ENCODE measurements at places on chromosomes 3 and 15.
A peak's percentile ranks its signal among the peaks of the same experiment; 100 is the strongest.

DNA sequence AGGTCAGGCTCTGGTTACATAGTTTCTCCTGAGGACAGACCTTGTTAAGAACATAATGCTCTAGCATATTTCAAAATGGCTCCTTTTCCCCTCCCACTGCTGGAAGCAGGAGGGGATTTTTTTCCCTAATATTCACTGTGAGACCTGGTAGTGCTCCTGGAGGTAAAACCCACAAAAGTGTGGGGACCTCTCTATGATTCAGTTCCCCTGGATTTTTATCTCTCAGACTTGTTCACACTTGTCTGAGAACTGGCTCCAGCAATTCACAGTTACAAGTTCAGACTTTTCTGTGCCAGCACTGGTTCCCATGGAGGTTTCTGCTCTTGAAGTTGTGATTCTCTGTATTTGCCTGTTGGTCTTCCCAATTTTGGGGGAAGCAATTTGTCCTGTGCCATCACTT, 36.3 kb upstream of the PCOLCE2 start:
- no peak for DNase-seq

- no peak for DNase-seq
Measured at GRCh38 chr3:56075089-56075488, 393.2 kb downstream of the ERC2 start.

DNA sequence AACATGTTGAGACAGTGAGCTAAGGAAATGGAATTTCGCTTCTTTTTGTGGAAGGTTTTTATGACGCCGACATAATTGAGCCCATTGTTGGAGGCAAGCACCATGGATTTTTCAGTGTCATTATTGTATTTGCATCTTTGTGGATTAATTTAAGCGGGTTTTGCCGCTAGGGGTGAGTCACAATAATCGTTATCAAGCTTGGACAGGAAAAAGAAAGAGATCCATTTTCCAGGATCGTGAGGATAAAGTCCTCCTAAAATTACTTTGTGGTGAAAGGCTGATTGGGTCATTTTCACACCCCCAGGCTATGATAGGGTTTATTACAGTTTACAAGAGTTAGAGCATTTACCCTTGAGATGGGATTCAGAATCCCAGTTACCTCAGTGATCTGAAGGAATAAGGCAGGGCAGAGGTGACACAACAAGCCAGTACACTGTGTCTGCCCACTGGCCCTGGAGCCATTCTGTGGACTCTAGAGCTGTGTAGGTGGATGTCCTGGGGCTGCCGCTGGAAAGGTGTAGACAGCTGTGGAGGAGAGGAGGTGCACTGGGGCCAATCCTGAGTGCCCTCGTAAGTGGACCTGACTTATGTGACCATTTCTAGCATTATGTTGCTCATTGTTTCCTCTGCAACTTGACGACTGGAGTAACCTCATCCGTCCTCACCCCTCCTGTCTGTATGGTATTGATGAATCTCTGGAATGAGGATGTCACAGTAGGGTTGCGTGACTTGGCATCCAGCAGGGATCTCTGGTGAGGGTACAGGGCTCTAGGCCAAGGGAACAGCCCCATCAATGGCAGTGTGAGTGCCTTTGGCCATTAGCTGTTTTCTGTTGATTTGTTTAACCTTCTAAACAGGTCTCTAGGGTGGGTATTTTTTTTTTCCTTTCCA, 370.1 kb downstream of the LRTM1 start:
- no peak for DNase-seq

DNA sequence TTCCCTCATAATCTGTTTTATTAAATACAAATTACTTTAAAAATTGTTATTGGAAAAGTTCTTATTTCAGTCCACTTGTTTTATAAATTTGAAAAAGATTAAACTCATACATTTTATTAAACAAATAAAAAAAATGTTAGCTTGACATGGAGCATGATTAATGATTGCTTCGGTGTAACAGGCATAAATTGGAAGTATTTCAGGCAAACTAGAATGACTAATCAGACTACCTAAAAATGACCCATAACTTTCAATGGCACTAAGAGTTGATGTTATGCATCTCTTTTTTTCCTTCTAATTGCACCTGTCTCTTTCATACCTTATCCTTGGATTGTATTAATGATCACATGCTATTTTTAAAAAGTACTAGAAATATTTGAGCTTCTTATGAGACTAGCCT, 343.3 kb downstream of the ZNF385D start:
- no peak for DNase-seq

- DNase-seq, result no peak
Measured at GRCh38 chr3:179018808-179019207, 52.8 kb downstream of the ZMAT3 start.

- no peak for DNase-seq
Measured at GRCh38 chr15:98815207-98815606, 166.9 kb downstream of the IGF1R start.

DNA sequence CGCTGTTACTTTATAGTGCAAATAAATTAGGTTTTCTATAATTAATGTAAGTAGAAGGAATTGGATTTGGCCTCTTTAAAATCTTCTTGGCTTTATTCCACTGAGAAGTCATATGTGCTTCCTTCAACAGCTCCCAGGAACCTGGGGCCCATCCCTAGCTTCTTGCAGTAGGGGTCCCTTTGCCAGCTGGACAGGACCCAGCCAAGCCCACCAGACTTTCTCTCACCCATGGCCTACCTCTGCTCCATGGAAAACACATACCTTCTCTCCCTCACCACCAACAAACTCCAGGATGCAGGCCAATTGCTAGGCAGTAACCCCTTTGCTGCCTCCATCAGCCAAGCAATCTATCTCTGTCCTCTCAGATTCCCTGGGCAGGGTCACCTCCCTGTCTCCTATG, 84.0 kb downstream of the RSL24D1 start:
- no peak for DNase-seq

DNA sequence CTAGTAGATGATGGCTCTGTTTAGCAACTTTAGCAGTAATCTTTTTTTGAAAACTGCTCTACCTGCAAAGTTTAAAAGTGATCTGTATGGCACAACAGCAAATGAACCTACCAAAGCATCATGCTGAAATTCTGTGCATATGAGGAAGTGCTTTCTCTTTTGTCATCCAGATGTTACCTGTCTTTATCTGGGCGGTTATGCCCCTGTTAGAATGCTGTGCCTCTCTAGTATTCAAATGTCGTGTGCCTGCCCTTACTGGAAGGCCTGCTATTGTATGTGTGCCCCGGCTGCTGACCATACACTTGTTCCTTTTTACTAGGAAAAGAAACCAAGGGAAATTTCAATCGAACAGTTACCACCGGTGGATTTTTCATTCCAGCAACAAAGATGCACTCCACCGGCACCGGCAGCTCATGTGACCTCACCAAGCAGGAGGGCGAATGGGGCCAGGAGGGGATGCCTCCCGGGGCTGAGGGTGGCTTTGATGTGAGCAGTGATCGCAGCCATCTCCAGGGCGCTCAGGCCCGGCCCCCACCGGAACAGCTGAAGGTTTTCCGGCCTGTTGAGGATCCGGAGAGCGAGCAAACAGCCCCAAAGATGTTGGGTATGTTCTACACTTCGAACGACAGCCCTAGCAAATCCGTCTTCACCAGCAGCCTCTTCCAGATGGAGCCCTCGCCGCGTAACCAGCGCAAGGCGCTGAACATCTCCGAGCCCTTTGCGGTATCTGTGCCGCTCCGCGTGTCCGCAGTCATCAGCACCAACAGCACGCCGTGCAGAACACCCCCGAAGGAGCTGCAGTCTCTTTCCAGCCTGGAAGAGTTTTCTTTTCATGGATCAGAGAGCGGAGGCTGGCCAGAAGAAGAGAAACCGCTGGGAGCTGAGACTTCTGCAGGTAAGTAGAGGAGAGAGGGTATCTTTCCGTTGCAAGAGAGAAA, 61.6 kb downstream of the TMEM39A start:
- no peak for DNase-seq

- DNase-seq, result no peak
Measured at GRCh38 chr3:158672215-158673176, at the start of gene LXN. LXN (minus strand) TSS chr3:158672648; CDS start chr3:158672478, 170 bp downstream.

GRCh38 chr3:38590521-38590920, 59.0 kb downstream of the SCN5A start:
- no peak for DNase-seq

- DNase-seq, result no peak
Measured at GRCh38 chr15:80568298-80568697, 126.8 kb upstream of the ABHD17C start.

- no peak for DNase-seq
Measured at GRCh38 chr3:113895964-113896363, 51.8 kb upstream of the ZDHHC23 start.

DNA sequence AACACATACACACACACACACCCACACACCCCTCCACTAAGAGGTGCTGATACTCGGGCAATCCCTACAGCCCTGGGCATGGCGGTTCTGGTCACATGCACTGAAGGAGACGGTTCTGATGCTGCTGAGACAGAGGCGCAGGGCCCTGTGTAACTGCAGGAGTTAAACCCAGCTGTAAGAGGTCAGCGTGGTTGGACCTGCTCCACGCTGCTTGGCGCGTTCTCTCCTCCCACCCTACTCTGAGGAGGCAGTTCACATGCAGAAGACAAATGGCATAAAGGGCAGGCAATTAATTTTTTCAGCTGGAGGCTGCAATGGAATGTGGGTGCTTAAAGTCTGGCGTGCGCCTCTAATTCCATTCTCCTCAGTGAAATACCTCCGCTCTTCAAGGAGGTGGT, 35.2 kb downstream of the GRK7 start:
- no peak for DNase-seq

- peak; percentile 82 for DNase-seq
Measured at GRCh38 chr3:71570546-71570945, 13.0 kb downstream of the FOXP1 start.

DNA sequence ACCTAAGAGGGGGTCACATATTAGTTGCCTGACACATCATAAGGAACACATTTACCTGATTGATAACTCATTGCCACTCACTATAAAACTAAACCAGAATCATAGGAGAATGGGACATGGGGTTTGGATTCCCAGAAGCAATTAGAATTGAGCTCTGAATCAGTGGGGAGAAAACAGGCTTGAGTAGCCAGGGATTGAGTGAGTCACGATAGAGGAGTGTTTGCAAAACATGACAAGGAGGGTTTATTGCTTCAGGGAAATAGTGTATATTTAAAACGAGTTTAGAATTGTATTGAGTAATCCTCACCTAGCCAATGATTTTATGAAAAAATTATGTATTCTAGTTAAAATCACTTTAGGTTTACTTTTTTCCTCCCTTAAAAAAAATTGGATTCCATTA, 101.1 kb upstream of the THRB start:
- no peak for DNase-seq

- DNase-seq, result no peak
Measured at GRCh38 chr3:109071350-109072142, 46.4 kb downstream of the MORC1 start.

- DNase-seq, result no peak
Measured at GRCh38 chr3:55518451-55518850, 31.3 kb upstream of the WNT5A start.

- DNase-seq, result no peak
Measured at GRCh38 chr3:156214676-156215075, 94.3 kb downstream of the KCNAB1 start.

DNA sequence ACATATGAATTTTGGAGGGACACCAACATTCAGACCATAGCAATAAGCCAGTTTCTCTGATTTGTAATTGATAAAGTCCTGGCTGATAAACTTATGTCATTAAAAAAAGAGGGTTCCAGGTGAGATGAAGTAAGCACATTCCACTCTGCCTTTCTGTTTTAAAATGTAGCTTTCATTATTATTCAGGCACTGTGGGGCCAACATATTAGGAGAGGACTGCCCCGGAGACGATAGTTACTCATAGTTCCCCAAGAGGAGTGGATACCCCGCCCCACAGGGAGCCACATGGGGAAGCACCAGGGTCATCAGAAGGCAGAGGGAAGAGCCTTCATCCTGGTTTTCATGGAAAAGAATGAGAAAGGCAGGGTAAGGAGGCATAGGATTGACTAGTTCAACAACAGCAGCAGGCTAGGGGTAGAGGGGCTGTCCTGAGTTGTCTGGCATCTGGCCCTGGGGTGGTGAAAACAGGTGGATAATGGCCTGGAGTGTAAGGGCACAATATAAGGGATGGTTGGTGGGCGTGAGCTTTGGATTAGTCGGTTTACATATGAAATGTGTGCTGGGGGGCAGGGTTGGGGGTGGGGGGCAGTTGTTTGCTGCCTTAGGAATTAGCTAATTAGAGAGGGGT, 78.7 kb upstream of the PROK2 start:
- peak; percentile 95 for DNase-seq

DNA sequence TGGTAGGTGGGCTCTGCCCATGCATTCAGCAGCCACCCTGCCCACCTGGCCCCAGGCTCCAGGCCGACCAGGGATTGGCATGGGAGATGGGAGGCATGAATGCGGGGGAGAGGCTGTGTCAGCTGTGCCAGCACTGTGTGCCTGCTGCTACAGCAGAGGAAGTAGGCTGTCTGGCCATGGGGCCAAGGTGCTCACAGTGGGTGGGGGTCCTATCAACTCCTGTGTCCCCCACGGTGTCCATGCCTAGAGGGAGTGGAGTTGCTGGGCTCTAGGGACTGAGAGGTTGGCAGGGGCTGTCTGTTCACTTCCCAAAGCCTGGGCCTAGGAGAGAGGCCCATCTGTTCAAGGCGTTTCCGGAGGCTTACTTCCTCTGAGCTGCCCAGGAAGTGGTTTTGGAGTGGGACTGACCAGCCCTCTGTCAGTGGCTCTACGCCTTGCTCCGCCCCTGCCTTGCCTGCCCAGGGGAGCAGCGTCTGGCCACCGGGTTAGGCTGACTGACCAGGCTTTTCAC, 5.8 kb downstream of the PRKCD start:
- DNase-seq, result no peak

- no peak for DNase-seq
Measured at GRCh38 chr15:80747317-80748053, 31.7 kb upstream of the CEMIP start.

- no peak for DNase-seq
Measured at GRCh38 chr3:177787279-177788041, 590.2 kb upstream of the TBL1XR1 start.

- DNase-seq, result no peak
Measured at GRCh38 chr15:48754011-48754410, 56.9 kb downstream of the CEP152 start.

DNA sequence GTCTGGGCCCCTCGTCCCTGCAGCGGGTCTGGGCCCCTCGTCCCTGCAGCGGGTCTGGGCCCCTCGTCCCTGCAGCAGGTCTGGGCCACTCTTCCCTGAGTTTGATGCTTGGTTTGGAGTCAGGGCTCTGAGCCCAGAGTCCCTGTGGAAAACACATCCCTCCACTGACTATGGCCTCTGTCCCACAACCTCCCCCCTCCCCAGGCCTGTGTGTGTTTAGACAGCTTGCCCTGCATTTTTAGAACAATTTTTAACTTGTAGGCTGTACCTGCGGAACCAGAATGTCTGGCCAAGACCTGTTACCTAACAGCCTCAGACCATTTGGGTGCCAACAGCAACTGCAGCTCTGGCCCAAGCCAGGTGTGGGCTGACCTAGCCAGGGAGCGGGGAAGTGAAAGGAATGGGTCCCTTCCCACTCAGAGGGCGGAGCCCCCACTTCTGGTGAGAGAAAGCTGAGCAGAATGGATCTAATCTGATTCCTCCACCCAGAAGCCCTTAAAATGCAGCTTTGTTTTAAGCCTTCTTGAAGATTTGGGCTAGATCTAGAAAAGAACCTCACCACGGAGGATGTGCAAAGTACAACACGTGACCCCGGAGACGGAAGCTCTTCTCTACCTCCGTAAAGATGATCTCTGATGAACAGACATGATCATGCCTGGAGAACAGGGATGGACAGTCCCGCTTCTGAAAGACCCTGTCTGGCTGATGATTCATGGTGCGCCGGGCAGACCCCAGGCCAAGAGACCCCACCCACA, 60.5 kb upstream of the TFRC start:
- DNase-seq, result no peak

GRCh38 chr3:152969557-152970300, 134.8 kb downstream of the P2RY1 start:
- no peak for DNase-seq
